ENCODE measurements at places on chromosomes 4 and X. TPM values are rescaled to one million over a fixed set of nuclear protein-coding genes. Genes with fewer than 3 reads are reported as not detected.

- no peak overlapping the region for H3K4me3 ChIP-seq
- no peak overlapping the region for H3K27ac ChIP-seq
- no peaks in the 10 kb centered on the region for H3K4me1 ChIP-seq
- no peak for DNase-seq
- H3K27me3 ChIP-seq: no peaks in the 10 kb centered on the region
Measured at GRCh38 chr4:100707786-100708185, 190.0 kb upstream of the EMCN start.

DNA sequence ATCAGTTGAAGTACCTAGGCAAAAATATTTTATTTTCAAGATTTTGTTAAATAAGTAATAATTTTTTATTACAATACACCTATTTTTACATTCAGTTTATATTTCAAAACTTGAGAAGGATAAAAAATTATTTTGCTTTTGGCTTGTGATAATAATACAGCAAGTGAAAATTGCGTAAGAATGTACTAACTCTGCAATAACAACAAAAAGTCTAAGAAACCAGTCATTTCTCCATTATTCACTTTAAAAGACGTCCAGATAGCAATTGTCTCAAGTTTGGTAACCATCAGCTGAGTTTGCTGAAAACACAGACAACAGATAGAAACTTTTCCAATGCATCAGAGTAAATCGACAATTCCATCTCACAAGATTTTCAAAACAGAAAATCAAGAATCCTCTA, 12.1 kb downstream of the CXCL8 start:
- H3K36me3 ChIP-seq: no peaks in the 10 kb centered on the region
- no peak overlapping the region for H3K4me3 ChIP-seq
- H3K27ac ChIP-seq: no peak overlapping the region
- no peak for DNase-seq
- H3K27me3 ChIP-seq: no peaks in the 10 kb centered on the region

DNA sequence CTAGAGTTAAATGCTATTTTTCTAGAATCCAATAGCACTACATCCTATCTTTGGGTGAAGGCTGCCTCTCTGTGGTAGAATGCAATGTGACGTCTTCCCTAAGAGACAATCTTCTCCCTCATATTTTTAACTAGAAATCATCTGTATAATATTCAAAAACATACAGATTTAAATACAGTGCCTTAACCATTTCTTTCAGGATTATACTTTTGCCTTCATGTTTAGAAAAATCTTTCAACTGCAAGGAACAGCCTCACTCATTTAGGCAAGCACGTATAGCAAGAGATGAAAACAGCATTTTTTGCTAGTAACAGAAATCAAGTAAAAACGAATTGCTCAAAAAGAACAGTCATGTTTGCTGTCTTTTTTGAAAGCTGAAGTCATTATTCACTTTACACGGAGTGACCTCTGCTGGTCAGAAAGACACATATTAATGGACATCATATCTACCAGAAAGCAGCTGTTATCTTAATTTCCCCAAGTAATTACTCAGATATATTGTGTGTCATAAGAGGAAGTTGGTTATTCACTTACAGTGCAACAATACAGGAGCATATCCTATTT, 422.3 kb downstream of the STPG2 start:
- no peak for DNase-seq
- H3K27ac ChIP-seq: no peak overlapping the region
- H3K27me3 ChIP-seq: no peaks in the 10 kb centered on the region
- H3K4me1 ChIP-seq: no peaks in the 10 kb centered on the region
- H3K4me3 ChIP-seq: no peak overlapping the region

- no peak overlapping the region for H3K4me3 ChIP-seq
- H3K27me3 ChIP-seq: no peaks in the 10 kb centered on the region
- H3K36me3 ChIP-seq: no peaks in the 10 kb centered on the region
- H3K27ac ChIP-seq: no peak overlapping the region
- H3K4me1 ChIP-seq: no peaks in the 10 kb centered on the region
Measured at GRCh38 chr4:132238697-132239096, 910.4 kb upstream of the PCDH10 start.

GRCh38 chr4:35963383-35963782, 280.9 kb downstream of the ARAP2 start:
- H3K27me3 ChIP-seq: no peaks in the 10 kb centered on the region
- H3K4me3 ChIP-seq: no peak overlapping the region
- DNase-seq: no peak
- H3K27ac ChIP-seq: no peak overlapping the region

GRCh38 chr4:128796934-128797333, 12.6 kb upstream of the JADE1 start:
- no peaks in the 10 kb centered on the region for H3K27me3 ChIP-seq
- H3K4me3 ChIP-seq: no peak overlapping the region
- no peak overlapping the region for H3K27ac ChIP-seq
- no peaks in the 10 kb centered on the region for H3K4me1 ChIP-seq

- no peaks in the 10 kb centered on the region for H3K36me3 ChIP-seq
- H3K27me3 ChIP-seq: no peaks in the 10 kb centered on the region
- peaks cover 5% of the 10 kb centered on the region for H3K4me1 ChIP-seq
- H3K27ac ChIP-seq: no peak overlapping the region
- H3K4me3 ChIP-seq: no peak overlapping the region
- no peak for DNase-seq
Measured at GRCh38 chr4:73772363-73772762, 32.0 kb downstream of the CXCL8 start.

GRCh38 chr4:90950385-90950841, 823.2 kb downstream of the CCSER1 start:
- H3K4me3 ChIP-seq: no peak overlapping the region
- no peaks in the 10 kb centered on the region for H3K27me3 ChIP-seq
- H3K27ac ChIP-seq: no peak overlapping the region
- no peak for DNase-seq
- no peaks in the 10 kb centered on the region for H3K4me1 ChIP-seq

DNA sequence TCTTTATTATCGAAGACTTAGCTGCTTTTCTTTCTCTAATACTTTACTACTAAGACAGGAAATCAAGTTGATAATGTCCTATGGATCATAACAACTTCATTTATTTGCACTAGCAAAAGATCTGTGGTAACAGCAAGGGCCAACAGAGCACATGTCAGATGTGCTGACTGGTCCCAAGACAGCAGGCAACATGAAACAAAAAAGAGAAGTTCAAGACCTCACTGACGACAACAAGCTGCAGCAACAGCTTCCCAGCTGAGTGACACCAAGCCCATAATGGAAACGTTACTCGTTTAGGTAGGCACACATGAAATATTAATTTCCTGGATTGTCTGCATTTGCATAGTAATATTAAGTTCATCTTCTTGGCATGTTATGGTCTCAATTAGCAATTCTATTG, 126.9 kb downstream of the UNC5C start:
- no peaks in the 10 kb centered on the region for H3K27me3 ChIP-seq
- H3K36me3 ChIP-seq: no peaks in the 10 kb centered on the region
- H3K4me1 ChIP-seq: no peaks in the 10 kb centered on the region
- DNase-seq: no peak
- H3K4me3 ChIP-seq: no peak overlapping the region
- no peak overlapping the region for H3K27ac ChIP-seq

- H3K4me1 ChIP-seq: peaks cover 7% of the 10 kb centered on the region
- no peak overlapping the region for H3K27ac ChIP-seq
- no peak for DNase-seq
- no peak overlapping the region for H3K4me3 ChIP-seq
Measured at GRCh38 chrX:153471663-153472280, 1.4 kb upstream of the HAUS7 start.

The C4orf50 gene
- total RNA-seq: not detected

The CTAG2 gene
- not detected for total RNA-seq

The TMEM47 gene
- 27.7 TPM for total RNA-seq

The CXorf65 gene
- not detected for total RNA-seq

All from heart right ventricle (tissue), 16 donors.